ENCODE measurements at places on chromosomes 2 and 18.

DNA sequence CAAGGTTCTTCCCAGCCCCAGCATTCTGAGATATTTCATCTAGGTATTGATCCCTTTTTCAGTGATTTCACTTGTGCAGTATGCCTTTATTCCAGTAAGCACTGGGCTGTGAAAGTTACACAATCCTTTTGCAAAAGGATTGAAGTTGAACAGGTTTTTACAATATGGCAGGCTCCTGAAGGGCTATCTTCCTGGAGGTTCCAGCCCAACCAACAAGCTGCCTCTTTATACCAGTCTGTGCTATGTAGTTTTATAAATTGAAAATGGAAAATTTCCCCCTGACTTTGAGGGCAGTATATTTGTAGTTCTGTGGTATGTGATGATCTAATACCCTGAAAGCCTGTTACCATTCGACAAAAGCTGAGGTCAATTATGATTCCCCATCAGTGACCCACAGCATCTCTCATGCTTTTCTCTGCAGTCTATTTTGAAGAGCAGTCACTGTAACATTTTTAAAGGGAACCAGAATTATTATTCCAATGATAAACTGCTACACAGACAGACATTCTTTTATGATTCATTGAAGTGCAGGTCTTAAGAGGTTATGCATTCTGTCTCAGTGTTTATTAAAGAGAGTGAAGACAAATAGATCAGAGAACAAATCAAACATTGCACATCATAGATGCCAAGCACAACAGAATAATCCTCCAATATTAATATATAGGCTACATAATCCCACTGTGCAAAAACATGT lies 35.2 kb upstream of the STPG4 start:
- DNase-seq = no peak

DNA sequence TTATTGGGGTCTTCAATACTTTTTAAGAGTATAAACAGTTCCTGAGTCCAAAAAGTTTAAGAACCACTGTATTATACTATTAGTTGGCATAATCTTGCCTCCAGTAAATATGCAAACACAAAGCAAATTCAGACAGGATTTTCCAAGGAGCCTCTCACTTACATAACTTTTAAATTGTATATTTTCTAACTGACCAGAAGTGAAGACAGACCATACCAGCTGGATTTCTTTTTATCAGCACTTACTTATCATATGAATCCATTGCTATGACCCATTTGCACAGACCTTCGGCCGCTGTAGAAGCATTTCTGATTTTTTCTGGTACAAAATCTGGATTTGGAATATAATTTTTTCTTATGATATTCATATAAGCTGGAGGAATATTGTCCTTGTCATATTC lies 200.1 kb downstream of the SLC39A10 start:
- DNase-seq = no peak

- DNase-seq = no peak
Observed at GRCh38 chr2:154963511-154963910, 265.0 kb downstream of the KCNJ3 start.

DNA sequence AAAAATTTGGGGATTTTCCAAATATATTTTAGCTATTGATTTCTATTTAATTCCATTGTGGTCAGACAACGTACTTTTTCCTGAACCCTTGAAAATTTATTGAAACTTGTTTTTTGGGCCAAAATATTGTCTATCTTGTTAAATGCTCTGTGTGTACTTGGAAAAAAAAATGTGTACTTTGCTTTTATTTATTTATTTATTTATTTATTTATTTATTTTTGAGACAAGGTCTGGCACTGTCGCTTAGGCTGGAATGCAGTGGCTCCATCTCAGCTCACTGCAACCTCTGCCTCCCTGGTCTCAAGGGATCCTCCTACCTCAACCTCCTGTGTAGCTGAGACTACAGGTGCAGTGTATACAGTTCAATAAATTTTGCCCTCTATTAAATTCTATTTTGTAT lies 94.6 kb downstream of the TGIF1 start:
- no peak for DNase-seq

All from type B pancreatic cell (in vitro differentiated cells).